GM10248 (cell line): ENCODE measurements at places on chromosomes 16 and 17.

- no peak for DNase-seq
These were observed 11.9 kb downstream of the FOXK2 start for GRCh38 chr17:82531431-82531881.

GRCh38 chr16:11016993-11017392 is 72.6 kb downstream of the CLEC16A start:
- DNase-seq = no peak

DNA sequence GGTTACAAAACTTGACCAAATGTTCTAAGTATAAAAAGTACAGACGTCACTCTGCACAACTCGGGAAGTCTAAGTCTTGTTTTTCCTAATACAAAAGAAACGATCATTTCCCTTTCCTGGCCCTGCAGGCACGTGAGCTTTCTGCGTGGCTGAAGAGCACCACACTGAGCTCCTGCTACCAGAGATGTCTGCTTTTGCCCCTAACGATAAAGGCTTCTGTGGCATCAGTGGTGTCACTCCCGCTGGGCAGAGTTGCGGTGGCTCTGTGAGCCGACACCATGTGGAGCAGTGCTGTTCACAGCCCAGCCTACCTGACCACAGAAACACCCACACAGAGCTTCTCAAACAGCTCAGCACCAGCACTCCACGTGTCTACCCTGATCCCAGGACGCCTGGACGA is 20.5 kb downstream of the EMC8 start:
- no peak for DNase-seq

GRCh38 chr16:2308089-2308962 is 32.2 kb downstream of the ABCA3 start:
- no peak for DNase-seq
